CD4-positive, alpha-beta T cell treated with Interleukin-2 at 100 ng/mL for 4 hours (primary cell): ENCODE measurements at places on chromosomes 5 and 9.

DNA sequence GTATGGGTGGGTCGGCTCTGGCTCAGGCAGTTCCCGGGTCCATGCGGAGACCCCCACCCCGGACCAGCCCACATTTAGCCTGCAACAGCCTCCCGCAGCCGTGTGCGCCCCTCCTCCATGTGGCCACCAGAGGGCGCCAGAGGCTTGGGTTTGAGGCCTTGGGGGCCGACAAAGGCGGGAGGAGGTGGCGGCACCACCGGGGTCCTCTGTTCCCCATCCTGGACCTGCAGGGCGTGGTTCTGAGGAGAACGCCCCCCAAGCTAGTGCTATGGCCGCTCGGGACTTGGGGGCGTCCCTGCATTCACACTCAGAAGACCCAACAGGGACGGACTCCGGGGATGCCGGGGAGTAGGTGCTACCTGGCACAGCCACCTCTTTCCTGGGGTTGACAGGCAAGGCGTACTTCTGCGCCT is 16.5 kb downstream of the ASS1 start:
- DNase-seq: peak; percentile 57

DNA sequence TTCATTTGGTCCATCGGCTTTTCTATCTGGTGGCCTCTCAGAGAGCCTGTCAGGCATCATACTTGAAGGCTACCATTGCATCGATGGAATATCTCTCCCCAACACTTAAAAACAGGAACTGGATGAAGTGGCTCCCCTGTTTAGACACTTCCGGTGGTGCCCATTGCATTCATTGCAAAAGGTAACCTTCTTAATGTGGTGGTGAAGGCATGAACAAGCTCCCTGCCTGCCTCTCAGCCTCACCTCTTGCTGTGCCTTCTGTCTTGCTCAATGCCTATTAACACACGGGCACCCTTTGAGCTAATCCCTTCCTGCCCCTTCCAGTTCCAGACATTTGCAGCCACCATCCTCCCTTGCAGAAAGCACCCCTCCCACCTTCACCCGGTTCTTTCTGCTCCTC is 233.1 kb upstream of the MSX2 start:
- no peak for DNase-seq

GRCh38 chr5:180127682-180128670 is 56.4 kb upstream of the RNF130 start:
- DNase-seq: no peak

DNA sequence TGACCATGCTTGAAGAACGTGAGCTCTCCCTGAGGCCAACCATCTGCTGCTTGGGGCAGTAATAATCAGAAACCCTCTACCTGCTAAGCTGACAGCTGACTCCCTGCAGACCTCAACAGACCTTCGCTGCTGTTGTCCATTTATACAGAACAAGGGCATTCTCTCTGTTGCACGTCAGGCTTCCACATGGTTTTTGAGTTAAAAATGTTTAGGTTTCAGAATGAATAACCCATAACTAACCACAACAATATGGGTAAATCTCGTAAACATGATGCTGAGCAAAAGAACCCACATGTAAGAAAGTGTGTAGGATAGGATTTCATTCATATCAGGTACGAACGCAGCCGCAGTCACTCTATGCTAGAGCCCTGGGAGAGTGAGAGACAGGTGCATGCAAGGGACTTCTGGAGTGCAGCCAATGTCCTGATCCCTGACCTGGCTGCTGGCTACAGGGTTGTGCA is 348.5 kb downstream of the MED10 start:
- DNase-seq: no peak

GRCh38 chr5:7925961-7926695 is 57.2 kb downstream of the MTRR start:
- DNase-seq: no peak

GRCh38 chr9:96172797-96173196 is 129.2 kb downstream of the HSD17B3 start:
- no peak for DNase-seq

- no peak for DNase-seq
Measured at GRCh38 chr5:110008131-110008530, 318.4 kb downstream of the MAN2A1 start.

DNA sequence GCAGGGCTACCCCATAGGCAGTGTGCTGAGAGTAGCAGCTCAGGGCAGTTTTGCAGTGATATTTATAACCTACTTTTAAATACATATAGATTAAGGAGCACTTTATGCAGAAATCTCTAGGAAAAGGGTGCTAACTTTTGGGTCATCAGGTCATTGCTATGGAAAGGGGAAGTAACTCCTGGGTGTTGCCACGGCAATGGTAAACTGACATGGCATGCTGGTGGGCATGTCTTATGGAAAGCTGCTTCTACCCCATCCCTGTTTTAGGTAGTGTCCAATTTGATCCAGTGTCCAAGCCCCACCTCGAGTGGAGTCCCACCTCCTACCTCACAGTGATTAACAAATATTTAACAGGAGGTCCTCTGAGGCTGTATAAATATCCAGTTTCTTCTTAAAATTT is 56.8 kb upstream of the XPA start:
- no peak for DNase-seq

DNA sequence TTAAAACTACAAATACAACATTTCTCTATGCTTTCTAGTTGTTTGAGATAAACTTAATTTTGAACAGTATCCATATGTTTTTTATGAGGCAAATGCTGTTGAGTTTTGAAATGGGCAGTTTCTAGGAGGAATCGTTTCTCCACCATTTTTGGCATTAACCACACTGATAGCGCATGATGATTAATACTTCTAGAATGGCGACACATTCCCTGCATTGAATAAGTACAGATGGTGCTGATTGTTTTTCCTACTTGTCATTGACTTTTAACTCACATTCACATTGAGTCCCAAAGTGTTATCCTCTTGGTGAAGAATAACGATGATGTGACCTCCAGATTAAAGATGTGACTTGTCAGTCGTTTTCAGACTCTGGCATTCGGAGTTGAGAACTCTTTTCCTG is 6.5 kb upstream of the CCDC192 start:
- no peak for DNase-seq

DNA sequence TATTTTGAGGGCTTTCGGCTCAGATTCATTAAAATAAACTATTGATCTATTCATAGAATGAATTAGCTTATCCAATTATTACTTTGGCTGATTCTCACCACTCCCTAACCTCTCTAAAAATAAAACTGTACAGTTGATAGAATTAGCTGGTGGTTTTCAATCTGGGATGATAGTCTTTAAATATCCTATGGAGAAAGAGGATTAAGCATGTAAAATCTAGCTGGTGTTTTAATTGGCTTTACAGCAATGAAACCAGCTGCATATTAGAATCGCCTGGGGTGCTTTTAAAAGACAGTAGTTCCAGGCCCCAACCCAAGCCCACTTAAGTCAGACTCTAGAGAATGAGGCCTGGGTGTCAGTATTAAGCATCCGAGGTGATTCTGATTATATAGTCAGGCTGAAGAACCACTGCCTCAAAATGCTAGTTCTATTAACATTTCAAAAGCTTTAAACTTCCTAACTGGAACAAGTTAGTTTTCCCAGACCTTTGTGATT is 95.1 kb downstream of the MAP1B start:
- no peak for DNase-seq

DNA sequence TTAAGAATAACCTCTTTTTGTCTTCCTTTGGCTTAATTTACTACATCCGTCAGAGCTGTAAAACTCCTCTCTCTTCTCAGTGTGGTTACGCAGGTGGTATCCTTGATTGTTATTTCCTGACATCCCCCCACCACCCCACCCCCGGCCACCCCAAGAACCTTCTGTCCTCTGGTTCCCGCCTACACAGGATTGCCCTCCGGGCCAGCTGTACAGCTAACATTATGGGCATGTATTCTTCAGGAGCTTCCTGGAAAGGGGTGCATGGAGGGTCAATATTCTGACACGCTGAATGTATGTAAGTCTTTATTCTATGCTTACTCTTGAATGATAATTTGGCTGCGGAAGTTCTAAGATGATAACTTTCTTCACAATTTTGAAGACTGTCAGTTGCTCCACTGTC is 13.0 kb upstream of the ANP32B start:
- no peak for DNase-seq

DNA sequence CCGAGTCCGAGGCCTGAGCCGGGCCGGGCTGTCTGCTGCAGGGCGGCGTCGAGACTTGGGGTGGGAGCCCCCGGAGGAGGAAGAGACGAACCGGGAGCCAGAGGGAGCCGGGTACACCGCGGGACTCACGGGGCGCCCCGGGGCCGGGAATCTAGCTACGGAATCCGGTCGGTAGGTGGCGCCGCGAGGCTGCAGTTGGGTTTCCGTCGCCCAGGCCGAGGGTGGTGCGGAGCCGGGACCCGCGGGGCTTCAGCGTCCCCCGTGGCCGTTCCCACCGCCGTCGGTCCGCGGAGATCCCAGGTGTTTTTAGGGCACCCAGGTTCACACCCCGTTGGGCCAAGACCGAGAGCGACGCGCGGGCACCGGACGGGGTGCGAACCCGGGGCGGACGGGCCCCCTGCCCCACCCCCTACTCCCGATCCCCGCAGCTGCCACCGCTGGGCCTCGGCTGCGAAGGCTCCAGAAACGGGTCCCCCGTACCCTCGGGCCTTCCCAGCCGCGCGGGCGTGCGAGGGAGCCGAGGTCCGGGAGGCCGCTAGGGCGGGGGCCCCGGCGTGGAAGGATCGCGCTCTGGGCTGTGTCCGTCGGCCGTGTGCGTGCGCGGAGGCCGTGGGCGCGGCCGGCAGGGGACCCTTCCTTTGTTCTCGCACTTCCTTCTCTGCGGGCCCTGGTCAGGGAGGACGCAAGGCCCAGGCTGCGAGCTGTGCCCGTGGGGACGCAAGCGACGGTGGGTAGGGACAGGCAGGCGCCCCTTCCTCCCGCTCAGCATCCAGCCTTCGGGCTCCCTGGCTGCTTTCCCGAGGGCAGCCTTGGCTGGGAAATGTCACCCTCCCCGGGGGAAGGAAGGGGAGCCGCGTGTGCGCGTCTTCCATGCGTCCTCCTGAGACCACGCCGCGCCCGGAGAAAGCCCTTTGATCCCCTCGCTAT is 146.6 kb downstream of the GAPVD1 start:
- peak; percentile 66 for DNase-seq

- DNase-seq: peak; percentile 17
Measured at GRCh38 chr9:113349445-113350094, at the start of gene BSPRY. BSPRY (plus strand) TSS chr9:113349541; CDS start chr9:113349580, 39 bp downstream.

DNA sequence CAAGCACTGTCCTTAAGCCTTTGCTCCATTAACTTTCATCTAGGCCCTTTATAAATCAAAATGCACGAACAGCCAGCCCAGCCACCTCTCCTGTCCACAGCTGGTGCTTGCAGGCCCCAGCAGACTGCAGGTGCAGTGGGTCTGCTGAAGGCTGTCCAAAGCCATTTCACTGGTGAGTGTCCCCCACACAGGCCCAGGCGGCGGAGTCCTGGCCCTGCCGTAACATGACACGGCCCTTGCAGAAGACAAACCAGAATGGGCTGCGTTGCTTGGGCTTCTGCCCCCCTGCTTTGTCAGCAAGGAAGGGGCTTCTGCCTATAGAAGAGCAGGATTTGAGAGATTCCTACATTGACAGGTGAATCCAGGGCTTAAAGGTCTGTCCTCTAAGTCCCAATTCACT is 188.6 kb downstream of the NR3C1 start:
- DNase-seq: no peak

DNA sequence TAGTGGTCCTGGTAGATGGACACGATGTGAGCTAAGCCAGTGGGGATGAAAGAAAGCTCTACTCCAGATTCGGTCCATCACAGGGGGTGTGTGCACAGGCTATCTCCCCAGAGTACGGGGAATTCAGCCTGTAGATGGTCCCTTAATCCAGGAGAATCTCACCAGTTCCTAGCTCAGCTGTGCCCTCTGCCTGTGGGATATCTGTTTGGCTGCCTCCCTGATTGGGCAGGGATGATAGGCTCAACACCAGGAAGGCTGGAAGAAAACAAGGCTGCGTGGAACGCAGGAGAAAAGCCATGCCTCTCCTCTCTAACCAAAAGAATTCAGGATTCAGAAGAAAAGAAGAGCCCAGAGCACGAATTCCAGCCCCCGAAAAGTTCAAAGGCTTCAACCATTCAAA is 40.9 kb downstream of the VLDLR start:
- DNase-seq: no peak

- DNase-seq: peak; percentile 17
Measured at GRCh38 chr9:37082214-37082765, 38.1 kb upstream of the ZCCHC7 start.

GRCh38 chr5:37501152-37501551 is 122.0 kb downstream of the WDR70 start:
- no peak for DNase-seq

- DNase-seq: no peak
Measured at GRCh38 chr9:126704157-126704891, 90.6 kb downstream of the LMX1B start.

DNA sequence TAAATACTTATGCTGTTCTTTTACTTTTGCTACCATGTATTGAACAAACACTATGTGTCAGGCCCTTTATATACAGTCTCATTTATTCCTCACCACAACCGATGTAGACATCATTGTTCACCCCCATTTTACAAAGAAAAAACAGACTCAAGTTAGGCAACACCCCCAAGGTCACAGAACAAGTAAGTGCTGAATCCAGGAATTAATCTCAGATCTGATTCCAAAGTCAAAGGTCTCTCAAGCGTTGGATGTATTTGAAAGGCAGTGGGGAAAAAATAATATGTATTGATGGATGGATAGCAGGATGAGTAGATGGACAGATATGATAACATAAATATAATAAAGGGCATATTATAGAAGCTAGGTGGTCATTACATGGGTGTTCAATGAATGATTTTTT is 85.1 kb upstream of the VLDLR start:
- no peak for DNase-seq

DNA sequence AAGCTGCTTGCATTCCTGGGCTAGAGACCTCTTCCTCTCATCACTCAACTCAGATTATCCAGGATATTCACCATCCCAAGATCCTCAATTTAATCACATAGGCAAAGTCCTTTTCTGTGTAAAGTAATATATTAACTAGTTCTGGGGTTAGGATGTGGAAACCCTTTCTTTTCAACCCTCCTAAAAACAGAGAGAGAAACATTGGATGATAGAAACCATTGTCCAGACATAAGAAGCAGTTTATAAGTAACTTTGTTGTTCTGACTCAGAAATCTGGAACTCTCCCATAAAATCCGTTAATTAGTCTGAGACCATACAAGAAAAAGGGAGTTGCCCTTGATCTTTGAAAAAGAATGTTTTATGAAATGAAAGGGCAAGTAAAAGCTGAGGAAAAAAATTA is 817.1 kb upstream of the CDH9 start:
- DNase-seq: no peak

GRCh38 chr5:54229041-54229780 is 81.2 kb downstream of the ARL15 start:
- peak; percentile 68 for DNase-seq

DNA sequence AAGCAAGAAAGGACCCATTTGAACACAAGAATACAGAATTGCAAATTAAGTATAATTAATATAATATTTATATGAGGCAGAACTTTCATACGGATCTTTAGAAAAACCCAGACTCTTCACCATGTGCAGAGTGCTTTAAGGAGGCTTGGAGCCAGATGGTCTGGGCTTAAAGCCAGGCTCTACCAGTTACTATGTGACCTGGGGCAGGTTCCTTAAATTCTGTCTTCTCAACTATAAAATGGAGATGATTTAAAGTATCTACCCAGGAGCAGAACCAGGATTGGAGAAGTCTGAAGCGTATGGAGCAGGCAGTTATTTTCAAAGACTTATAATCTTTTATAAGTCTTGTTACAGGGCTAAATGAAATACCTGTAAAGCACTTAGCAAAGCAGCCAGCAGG is 202.1 kb downstream of the TSSK1B start:
- no peak for DNase-seq

- DNase-seq: no peak
Measured at GRCh38 chr9:128870128-128870940, 11.4 kb downstream of the KYAT1 start.

- no peak for DNase-seq
Measured at GRCh38 chr5:141657937-141658545, 6.8 kb upstream of the FCHSD1 start.

GRCh38 chr5:138274189-138274853 is at the start of gene GFRA3:
GFRA3 (minus strand) TSS chr5:138274621; CDS start chr5:138274424, 197 bp downstream.
- no peak for DNase-seq
